ENCODE measurements at places on chromosomes 7 and 10. TPM values are rescaled to one million over a fixed set of nuclear protein-coding genes. Genes with fewer than 3 reads are reported as not detected.

DNA sequence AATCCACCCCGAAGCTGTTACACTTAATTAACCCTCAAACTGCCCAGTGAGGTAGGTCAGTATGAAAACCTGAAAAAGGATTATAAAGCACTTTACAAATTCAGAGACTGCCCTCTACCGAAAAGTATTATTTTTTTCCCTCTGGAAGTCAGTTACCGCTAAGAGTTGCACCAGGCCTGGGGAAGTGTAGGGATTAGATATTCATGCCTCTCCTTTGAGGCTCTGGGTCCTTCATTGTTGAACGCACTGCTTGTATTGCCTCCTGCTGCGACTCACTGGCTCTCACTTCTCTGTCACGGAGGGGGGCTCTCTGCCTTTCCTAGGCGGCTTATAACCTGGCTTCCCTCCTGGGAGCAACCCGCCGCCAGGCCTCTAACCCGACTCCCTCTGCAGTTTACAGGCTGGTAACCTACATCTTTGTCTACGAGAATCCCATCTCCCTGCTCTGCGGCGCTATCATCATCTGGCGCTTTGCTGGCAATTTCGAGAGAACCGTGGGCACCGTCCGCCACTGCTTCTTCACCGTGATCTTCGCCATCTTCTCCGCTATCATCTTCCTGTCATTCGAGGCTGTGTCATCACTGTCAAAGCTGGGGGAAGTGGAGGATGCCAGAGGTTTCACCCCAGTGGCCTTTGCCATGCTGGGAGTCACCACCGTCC is 2.7 kb downstream of the RHBDD2 start:
- DNase-seq, result no peak

- no peak for DNase-seq
Observed at GRCh38 chr7:36283711-36284130, 105.9 kb upstream of the ANLN start.

DNA sequence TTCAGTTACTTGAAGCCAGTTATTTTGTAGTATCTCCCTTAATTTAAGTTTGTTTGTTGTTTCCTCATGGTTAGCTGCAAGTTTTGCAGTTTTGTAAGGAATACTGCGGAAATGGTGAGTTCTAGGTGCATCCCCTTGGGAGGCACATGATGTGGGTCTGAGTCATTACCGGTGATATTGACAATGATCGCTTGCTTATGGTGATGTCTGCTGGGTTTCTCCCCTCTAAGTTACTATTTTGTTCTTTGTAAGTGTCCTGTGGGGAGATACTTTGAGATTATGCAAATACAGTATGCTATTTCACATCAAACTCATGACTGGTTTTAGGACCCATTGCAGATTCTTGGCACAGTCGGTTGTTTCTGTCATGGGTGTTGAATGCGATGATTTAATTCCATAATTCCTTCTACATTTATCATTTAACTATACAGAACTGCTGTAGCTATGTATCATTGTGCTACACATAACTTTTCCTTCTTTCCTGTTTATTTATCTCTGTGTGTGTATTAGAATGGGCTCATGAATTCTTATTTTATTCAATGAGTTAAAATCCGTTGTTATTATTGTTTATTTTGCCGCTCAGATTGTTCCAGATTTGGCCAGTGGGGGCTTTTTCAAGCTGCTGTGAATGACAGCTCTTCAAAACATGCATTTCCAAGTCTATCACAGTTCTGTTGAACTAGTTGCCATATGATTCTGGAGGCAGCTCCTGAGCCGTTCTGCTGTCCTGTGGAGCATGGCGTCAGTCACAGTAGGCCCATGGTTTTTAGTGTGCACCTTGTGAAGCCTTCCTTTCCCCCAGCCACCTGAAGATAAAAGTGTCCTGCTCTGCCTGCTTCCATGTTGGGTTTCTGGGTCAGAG is 18.4 kb downstream of the TSPAN14 start:
- DNase-seq, result peak; percentile 77

- no peak for DNase-seq
Observed at GRCh38 chr7:16421333-16422102, at the start of gene CRPPA. TSS of gene CRPPA (minus strand) at chr7:16421538. CDS start at chr7:16421322, 216 bp downstream.

DNA sequence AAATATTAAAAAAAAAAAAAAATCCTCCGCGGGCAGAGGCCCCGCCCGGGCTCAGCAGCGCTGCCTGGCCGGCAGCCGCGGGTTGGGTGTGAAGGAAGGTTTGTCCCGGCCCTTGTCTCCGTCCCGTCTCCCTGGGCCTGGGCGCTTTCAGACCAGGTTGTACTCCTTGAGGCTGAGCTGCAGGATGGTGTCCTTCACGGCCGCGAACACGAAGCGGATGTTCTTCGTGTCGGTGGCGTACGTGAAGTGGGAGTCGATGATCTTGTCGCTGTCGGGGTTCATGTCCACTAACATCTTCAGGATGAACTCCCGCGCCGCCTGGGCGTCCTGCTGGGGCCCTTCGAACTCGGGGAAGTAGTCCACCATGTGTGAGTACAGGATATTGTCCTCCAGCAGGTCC is 123.7 kb upstream of the KCTD7 start:
- no peak for DNase-seq

DNA sequence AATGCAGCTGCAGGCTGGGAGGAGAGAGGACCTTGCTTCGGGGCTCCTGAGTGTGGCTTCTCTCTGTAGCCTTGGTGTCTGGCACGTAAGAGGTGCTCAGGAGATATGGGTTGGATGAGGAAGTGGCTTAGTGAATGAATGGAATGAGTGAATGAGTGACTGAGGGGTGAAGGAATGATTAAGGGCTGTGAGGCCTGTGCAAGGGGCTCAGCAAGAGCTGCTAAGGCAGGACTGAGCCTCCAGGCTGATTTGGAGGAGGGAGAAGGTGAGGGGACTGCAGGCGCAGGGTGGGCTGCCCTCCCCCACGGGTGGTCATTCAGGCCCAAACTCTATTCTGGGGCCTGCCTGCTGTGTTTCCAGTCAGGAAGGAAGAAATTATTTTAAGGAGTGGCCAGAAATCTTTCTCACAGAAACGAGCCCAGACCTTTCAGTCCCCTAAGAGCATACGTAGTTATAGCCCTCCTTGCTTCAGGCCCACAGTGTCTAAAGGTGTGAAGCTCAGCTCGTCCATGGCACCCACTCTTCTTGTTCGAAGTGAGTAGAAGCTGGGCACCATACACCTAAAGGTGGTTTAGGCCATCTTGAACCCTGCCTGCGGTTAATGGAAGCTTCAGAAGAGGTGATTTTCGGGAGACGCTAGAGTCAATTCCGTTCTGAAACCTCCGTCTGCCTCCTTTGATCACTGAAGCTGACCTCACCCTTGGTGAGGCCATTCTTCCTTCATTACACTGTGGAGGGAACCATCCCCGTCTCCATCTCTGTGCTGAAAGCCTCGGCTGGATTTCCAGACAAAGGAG is 49.5 kb upstream of the SAMD8 start:
- no peak for DNase-seq

DNA sequence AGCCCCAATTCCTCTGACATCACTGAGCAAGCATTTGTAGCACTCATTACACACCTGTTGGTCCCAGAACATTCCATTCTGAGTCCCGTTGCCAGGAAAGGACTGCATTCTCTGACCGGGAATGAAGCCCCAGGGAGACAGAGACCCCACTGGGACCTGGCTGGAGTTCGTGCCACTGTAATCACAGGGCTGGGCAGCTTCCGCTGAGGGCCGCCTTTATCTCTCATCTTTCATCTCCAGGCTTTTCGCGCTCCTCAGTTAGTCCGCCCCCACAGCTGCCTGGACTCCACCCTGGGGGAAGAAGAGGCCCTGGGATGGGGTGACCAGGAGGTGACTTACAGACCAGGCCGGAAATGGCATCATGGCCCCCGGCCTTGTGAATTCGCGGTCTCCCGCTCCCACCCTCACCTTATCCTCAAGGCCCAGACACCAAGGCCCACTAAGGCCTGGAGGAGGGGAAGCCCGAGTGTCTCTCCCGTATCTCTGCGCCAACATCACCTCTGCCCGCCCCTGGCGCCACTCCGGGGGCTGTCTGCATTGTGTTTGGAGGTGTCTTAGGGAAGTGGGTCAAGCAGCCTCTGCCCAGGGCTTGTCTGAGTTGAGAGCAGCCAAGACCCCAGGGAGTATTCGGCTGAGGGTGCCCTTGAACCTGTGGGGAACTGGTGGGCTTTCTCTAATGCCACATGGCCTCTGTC is 75.4 kb downstream of the PROSER2 start:
- DNase-seq, result peak; percentile 92

DNA sequence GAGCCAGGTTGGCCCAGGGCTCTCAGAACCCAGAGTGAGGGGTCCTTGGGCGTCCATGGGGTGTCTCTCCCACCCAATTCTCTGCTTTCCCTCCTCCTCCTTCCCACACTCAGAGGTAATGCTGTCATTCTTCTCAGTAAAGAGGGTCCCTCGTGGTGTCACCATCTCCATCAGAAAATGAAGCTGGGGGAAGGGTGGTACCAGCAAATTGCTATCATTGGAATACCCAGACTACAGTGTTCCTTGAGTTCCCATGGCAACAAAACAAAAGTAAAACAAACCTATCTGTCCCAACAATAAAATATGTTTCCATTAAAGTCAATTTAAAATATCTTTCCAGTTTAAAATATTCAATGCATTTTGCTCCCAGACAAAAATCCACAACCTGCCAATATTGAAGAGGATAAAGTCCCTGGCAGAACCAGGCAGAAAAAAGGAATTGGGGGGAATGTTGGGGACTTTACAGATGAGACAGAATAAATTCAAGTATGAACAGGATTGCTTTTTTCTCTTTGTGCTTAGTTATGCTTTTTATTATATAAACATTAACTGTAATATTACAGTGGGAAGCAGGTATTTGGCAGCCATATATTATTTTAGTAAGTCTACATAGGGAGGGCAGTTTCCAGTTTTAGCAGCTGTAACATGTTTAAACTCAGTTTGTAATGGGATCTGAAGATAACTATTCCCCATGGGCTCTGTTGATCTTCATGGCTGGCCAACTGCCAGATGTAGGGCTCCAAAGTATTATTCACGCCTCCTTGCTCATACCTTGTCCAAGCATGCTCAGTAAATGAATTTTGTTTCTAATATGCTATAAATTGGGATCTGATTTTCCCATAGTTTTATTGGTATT is 182.1 kb downstream of the ARID5B start:
- DNase-seq, result peak; percentile 51

DNA sequence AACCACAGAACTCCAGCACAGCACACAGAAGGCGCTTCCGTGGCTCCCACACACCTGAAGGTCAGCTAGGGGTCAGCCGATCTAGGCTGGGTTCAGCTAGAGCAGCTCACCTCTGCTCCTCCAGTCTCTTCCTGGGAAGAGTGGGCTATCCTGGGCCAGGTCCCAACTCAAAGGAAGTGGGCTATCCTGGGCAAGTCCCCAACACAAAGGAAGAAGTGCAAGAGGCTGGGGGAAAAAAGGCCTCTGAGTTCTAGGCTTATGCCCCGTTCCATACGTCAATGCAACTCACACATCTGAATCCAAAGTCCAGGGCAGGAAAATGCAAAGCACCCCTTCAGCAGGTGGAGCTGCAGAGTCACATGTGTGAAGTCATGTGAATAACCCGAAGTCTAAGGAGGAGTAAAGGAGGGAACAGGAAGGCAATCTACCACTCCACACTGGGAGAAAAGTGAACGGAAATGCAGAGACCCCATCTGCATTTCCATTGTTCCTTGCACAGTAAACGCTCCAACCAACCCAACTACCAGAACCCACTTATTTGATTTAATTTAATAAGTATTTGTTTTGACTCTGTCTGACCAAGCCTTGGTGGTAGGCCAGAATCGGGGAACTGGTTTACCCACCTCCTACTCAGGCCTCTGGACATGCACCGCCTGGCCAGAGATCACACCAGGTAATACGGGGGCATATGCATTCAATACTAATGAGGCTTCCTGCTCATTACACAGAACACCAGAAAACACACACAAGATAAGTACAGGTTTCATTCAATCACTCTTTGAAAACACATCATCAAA is 95.5 kb upstream of the RNF32 start:
- DNase-seq, result no peak

- DNase-seq, result peak; percentile 47
Observed at GRCh38 chr10:12705943-12706342, 295.6 kb downstream of the CCDC3 start.

GRCh38 chr10:45672181-45673073 is at the start of gene ZFAND4:
TSS of gene ZFAND4 (minus strand) at chr10:45672772. CDS start at chr10:45663725, 9,047 bp downstream.
- DNase-seq, result peak; percentile 90

DNA sequence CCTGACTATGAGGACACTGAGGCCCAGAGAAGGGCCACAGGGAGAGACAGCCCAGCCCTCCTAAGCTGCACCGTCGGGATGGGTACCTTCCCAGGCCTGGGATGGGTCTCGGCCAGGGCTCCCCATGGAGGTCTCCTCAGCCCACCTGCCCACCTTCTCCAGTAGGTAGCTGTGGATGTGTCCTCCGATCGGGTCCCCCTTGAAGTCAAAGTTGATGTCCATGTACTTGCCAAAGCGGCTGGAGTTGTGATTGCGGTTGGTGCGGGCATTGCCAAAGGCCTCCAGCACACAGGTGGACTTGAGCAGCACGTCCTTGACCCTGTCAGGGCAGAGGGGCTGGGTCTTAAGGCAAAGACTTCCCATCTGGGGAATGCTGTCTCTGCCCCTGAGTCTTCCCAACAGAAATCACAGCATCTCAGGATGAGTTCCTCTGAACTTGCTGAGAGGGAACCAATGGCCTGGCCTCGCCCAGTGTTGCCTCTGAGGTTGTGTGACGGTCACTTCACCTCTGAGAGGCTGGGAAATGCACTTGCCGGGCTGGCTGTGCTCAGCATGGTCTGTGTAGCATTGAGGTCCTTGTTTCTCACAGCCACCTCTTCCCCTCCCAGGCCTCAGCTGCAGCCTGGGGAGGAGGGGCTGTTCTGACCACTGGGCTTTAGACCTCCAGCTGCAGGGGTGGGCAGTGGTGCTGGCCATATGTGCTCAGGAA is 3.3 kb downstream of the MYO1G start:
- DNase-seq, result no peak

GRCh38 chr10:64067009-64067606 is 545.9 kb downstream of the REEP3 start:
- DNase-seq, result no peak

- DNase-seq, result peak; percentile 2
Observed at GRCh38 chr10:33773253-33773573, 438.7 kb upstream of the NRP1 start.

- no peak for DNase-seq
Observed at GRCh38 chr7:22025983-22026382, 80.3 kb upstream of the CDCA7L start.

DNA sequence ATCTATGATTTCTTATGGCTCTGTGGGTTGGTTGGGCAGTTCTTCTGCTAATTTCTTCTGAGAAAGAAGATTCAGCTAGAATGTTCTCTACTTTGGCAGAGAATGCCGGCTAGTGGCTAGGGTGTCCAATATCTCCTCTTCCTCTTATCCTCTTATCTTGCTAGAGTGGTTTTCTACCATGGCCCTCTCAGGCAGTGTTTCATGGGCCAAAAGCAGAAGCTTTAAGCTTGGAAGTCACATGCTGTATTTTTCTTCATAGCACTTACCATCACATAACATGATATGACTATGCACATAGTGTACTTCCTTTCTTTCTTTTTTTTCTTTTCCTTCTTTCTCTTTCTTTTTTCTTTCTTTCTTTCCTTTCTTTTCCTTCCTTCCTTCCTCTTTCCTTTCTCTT is 140.0 kb downstream of the ITGB8 start:
- DNase-seq, result no peak

Gene CALY
- not detected for total RNA-seq

Gene NANOS1
- 2.5 TPM for total RNA-seq

Gene VAX1
- not detected for total RNA-seq

Gene CAV2
- 223 TPM for total RNA-seq

Gene SEC31B
- total RNA-seq, result 3.5 TPM

Gene NPFFR1
- total RNA-seq, result not detected

Gene PKD2L1
- total RNA-seq, result not detected

Gene AGR3
- total RNA-seq, result not detected

Gene LRRC61
- total RNA-seq, result 86.5 TPM

Gene TWIST1
- not detected for total RNA-seq

Gene RADIL
- total RNA-seq, result not detected

Gene ERVW-1
- total RNA-seq, result not detected

Gene ASB4
- not detected for total RNA-seq

Gene NUDT5
- total RNA-seq, result 90.3 TPM

Gene RSPH10B
- 1.4 TPM for total RNA-seq

Gene BRAT1
- total RNA-seq, result 26.4 TPM

All from renal cortical epithelial cell (primary cell).